NCI-H1105 treated with DMSO at 0.1 percent for 48 hours (cell line): ENCODE measurements at places on chromosomes 1 and 21.

- peak; percentile 29 for DNase-seq
Observed at GRCh38 chr1:24443241-24443656, 27.6 kb downstream of the NIPAL3 start.

DNA sequence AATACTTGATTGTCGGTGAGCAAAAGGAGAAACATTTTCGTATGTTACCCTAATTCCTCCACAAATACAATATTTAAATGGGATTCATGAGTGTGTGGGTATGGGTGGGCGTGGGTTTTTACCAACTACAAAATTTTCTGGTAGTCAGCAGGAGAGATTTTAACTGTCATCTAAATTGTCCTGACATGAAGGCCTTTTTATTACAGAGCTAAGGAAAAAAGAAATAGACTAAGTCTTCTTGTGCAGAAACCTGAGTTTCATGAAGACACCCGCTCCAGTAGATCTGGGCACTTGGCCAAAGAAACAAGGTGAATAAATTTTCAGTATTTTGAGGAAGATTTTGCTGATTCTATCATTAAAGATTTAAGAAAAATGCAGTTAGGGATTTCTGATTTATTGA, 752 bp downstream of the RGS18 start:
- DNase-seq, result no peak

DNA sequence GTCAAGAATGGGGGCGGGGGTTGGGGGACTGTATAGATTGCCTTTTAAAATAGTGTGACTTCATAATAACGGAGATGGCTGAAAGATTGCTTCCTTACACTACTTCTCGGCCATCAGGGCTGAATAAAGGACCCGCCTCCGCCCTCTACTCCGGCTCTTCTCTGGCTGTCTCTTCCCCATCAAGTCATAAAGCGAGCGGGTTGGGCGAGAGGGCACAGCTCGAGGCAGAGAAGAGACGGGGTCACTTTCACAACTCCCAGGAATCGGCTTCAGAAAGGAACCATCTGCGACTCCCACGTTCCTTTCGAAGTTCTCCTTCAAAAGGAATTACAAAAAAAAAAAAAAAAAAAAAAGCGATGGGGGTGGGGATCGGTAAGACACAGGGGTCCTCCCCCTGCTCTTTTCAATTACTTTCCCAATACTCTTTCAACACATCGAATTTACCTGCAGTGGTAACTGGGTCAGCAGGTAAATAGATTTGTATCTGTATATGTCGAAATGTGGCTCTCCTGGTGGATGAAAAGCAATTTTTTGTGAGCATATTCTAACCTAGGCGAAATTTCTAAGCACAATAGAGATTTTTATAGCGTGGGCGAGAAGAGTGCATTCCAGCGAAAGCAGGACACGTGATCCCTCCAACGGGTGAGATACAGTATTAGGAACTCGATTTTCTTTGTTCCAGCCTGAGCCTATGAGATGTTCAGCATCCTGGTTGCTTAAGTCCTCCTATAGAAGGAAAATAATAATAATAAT, 2.0 kb downstream of the LRRC7 start:
- no peak for DNase-seq

DNA sequence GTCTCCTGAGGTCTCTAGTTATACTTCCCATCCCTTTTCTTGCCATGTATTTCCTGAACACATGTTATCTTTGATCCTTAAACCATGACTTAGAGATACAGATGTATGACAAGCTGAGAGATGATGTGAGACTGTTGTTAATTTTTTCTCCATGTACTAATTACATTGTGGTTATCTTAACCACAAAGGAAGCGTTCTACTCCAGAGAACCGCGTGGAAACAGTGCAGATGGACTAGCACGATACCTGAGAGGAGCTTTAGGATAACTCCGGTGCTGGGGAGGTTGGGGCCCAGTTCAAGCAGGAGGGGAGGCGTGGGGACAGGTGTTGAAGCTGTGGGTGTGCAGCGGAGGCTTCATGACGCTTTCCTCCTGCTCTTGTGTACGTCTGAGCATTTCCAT, 17.5 kb downstream of the PDE9A start:
- DNase-seq, result no peak

- DNase-seq, result no peak
Observed at GRCh38 chr1:164772635-164773034, 213.7 kb downstream of the PBX1 start.

DNA sequence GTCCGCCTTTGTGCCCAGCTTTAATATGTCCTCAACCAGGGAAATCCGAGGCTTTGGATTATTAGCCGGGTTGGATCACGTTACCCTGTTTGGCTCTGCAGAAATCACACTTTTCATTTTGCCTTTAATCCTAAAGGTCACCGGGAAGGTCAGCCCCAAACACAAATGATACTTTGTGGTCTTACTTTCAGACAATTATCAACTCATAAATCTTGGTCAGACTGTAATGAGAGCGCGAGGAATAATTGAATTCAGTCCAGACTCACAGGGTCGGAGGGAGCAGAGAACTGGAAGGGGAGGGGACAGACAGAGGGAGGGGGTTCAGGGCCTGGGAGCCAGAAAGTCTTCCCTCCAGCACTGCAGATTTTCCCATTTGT, 91.7 kb upstream of the NFIA start:
- DNase-seq, result no peak

GRCh38 chr21:33278721-33279120, 12.6 kb downstream of the IL10RB start:
- DNase-seq, result no peak

DNA sequence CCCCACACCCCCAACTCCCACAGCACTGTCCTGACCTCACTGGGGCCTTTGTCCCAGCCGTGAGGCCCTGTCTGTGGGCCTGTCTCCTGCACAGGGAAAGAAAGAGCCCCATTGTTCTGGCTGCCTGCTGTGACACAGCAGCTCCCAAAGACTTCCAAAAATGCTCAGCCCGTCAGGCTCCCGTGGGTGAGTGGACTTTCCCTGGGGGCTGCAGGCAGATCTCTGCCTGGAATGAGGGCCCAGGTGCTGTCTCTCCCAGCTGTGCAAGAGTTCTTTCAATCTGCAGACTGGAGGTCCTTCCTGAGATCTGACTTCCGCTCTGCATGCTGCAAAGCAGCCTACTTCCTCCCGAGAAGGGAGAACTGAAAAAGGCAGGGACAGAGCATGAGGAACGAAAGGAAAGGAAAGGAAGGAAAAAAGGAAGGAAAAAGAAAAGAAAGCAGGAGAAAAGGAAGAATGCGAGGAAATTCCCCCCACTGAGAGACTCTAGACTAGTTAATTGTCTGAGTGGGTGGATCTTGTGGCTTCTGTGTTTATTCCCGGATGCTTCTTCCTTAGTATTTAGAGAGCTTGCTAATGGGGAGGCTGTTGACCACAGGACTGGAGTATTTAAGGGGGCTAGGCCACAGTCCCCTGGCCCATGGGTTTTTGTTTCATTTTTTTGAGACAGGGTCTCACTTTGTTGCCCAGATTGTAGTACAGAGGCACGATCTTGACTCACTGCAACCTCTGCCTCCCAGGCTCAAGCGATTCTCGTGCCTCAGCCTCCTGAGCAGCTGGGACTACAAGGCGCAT, 15.0 kb downstream of the NES start:
- no peak for DNase-seq

DNA sequence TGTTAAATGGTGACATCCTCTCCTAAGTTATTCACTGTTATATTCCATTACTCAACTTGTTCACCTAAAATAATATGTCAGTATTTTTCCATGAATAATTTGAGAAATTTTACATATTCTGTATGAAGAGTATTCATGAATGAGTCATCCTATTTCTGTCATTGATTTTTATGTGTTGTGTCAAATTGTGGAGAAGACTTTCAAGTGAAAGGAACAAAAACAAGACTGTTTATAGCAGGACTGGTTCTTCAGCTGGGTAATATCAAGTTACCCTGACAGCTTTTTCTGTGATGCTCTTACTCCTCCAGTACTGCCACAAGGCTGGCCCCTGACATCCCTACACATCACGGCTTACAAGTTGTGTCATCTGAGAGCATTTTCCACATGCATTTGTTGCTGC, 847.7 kb downstream of the NCAM2 start:
- DNase-seq, result no peak

- no peak for DNase-seq
Observed at GRCh38 chr1:151978922-151979321, 14.7 kb downstream of the S100A10 start.

- no peak for DNase-seq
Observed at GRCh38 chr1:112638110-112638428, 18.4 kb downstream of the CAPZA1 start.

DNA sequence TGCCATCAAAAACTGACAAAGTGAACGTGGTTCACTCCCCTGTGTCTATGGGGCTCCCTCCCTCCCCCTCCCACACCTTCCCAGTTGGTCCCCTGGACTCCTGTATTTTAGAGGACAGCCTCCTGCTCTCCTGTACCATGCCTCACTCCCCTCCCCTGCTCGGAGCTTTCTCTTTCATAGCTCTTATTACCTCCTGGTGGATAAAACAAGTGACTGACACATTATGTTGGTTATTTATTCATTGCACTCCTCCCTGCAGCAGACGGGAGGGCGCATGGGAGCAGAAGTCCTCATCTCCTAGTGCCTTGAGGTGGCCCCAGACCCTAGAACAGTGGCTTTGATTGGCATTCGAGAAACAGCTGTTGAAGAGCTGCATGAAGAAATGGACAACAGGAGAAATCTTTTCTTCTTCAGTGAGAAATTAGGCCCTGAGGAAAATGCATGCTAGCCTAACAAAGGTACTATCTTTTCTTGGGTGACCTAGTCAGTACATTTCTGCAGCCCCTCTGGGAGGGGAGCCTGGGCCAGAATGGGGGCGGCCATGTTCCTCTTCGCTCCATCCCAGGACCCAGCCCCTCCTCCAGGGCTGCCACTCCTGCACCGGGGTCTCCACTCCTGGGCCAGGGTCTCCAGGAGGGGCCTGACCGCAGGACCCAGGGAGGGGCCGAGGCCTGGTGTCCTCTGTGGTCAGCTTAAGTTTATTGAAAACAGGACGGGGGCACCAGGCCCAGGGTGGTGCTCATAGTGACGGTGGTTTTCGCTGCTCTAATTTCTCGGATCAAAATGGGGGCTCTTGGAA, 1.2 kb upstream of the TFF1 start:
- DNase-seq, result no peak

- no peak for DNase-seq
Observed at GRCh38 chr1:110631836-110632620, 25.9 kb upstream of the KCNA2 start.

- no peak for DNase-seq
Observed at GRCh38 chr1:83791821-83792437, 207.0 kb downstream of the TTLL7 start.

- peak; percentile 87 for DNase-seq
Observed at GRCh38 chr1:209565759-209566678, 17.5 kb upstream of the CAMK1G start.
